ENCODE measurements at places on chromosomes 3 and 15.

- DNase-seq = no peak
Measured at GRCh38 chr3:18217507-18218174, 207.5 kb downstream of the SATB1 start.

GRCh38 chr3:42500909-42501308 is 1.5 kb upstream of the VIPR1 start:
- peak; percentile 5 for DNase-seq

DNA sequence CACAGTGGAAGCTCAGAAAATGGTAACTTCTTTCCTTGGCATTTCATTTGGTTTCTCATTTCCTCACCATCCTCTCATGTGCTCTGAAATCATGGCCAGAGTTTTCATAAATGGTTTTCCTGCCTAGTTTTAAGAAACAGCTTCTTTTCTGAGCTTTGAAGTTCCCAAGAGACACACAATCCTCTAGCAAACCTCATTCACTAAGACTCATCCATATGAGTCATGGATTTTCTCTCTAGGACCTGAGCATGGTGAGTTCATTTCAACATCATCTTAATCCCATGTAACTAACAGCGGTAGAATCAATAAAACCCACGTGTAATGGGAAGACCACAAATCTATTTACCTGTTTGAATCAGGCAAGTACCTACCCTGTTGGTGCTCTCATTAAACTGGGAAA is 274.5 kb upstream of the LRTM1 start:
- no peak for DNase-seq

GRCh38 chr3:119314821-119315220 is 20.6 kb downstream of the ARHGAP31 start:
- no peak for DNase-seq

DNA sequence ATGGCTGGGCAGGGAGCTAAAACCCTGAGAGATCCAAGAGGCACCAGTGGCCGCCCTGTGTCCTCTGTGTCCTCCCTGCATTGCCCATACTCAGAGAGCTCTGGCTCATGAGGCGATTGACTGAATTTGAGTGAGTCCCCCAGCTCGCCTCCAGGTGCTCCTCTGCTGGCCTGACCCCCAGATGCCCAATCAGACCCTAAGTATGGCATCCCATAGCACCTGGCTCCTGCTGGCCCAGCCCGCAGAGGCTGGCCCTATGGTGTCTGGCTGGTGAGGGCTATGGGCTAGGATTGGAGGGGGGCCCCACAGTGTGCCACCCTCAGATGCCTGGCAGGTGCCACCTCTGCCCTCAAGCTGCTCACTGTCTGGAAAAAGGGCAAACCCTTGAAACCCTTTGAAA is 1.6 kb upstream of the TKT start:
- DNase-seq = no peak

DNA sequence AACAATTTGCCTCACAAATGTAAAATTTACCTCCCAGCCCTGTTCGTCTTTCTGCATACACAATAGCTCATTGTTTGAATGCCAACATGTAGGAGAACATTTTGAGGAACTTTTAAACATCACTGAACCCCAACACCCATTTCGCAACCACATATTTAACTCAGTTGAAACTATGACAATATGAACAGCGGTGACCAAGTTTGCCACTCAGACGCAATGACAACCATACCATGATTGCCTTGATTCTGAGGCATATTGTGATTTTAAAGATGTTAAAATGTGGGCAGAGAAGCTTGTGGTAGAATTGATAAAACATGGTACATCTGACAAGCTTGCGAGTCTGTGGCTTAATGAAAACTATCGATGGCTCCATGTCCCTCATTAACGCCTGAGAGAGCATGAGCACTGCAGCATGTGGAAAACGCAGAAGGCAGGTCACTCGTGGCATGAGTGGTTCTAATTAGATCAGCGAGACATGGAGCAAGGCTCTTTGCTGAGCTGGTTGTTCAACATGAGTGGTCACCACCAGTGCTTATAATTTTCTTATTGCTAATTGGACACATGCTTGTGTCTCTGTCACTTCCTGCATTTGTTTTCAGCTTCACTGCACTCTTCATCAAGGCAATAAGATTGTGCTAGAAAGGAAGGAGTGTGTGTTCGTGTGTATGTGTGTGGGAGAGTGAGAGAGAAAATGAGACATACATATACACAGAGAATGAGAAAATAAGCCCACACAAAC is 116.8 kb downstream of the CHST2 start:
- DNase-seq = no peak

DNA sequence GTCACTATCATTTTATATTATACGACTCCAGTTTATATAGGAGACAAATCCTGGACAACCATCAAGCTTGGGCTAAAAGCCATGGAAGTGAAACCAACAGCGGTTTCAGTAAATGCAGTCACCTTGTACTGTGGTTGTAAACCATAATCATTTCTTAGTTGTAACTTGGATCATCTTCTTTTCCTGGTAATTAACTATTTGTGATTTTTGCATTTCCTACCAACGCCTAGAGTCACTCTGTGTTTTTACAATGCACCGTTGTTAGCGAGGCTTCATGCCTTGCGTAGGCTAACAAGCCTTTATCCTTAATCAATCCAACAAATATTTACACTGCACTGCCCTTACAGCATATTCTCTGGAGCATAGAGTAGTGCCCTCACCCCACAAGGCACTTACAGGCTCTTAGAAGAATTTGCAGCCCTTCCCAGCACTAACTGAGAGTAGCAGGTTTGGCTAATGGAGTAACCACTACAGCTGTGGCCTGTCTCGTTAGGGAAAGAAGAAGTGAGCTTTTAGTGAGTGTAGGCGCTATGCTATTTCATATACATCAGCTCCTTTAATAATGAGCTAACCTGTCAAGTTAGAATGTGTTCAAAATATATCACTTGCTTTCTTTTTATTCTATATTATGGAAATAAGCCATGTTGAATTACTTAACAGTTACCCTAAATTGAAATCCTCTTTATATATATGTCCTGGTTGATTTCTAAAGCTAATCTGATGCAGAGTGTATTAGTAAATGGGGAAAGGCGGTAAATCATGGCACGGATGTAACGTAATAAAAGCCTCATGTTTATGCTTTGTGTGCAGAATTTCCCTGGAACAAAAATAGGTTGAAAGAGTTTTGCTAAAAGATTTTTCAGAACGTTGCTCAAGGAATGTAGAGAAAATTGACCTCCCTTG is 62.8 kb downstream of the ABHD2 start:
- no peak for DNase-seq

DNA sequence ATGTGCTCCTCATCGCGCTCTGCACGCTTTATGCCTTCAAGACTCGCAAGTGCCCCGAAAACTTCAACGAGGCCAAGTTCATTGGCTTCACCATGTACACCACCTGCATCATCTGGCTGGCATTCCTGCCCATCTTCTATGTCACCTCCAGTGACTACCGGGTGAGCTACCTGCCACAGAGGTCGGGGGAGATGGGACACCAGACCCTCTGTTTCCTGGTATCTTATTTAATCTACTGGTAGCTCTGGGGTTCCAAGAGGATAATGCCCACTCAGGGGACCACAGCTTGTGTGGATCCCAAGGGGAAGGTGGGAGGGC is 9.1 kb downstream of the GRM2 start:
- no peak for DNase-seq

- no peak for DNase-seq
Measured at GRCh38 chr3:68056556-68056955, 402.1 kb upstream of the SUCLG2 start.

DNA sequence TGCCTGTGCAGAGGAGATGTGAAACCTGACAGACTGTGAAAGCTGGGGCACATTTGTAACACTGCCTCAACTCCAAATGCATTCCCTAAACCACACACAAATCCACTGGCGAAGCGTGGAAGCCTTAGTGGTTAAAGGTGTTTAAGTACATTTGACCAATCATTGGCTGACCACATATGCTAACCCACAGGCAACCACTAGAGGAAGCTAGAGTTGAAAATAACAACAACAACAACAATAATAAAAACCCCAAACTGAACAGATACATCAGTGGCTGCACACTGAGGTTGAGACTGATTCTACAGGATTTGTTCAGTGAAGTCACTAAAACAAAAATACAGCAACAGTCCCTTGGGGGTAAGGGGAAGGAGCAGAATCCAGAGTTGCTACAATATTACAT is 129.7 kb downstream of the TJP1 start:
- no peak for DNase-seq

GRCh38 chr15:69815793-69816192 is 281.9 kb downstream of the TLE3 start:
- no peak for DNase-seq

DNA sequence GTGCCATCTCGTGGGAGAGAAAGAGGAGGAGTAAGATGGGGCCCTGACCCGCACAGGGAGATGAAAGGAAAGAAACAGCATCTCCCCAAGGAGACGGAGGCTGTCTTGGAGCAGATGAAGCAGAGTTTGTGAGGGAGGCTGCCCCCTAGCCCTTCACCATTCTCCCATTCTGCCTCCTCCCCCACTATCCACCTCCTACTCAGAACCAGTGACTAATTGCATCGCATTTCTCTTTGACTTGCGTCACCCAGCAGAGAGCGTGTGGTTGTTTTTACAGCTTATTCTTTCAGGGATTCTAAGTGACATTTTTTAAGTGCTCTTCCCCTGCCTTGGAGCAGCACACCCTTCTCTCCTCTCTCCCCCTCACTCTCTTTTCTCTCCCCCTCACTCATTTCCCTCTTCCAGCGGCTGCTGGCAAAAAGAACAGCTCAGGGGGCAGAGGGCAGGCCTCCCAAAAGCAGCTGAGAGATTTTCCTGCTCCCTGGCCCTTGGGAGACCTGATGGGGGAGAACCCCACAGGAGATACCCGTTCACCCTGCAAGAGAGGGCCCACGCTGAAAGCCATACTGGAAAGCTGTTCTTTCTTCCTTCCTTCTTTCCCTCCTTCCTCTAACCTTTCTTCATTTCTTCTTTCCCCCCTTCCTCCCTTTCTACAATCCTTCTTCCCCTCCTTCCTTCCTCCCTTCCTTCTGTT is 91.8 kb downstream of the MRPL46 start:
- no peak for DNase-seq

- DNase-seq = no peak
Measured at GRCh38 chr3:113304856-113305540, 93.6 kb downstream of the BOC start.

DNA sequence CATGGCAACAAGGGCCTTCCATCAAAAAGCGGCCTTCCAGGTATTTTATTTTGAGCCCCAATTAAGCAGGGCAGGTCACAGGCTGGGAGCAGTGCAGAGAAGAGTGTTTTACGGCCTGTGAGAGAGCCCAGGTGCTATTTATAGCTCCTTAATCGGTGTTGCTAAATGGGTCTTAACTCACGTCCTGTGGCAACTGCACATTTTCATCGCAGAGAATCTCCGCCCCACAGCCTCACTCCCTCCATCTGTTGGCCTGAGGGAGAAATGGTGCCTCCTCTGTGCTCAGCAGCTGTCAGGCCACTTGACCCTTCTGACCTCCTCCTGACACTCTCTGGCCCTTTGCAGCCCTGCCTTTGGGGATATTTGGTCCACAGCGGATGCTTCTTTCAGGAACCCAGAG is 58.6 kb downstream of the SPSB4 start:
- DNase-seq = no peak

- no peak for DNase-seq
Measured at GRCh38 chr15:70188286-70188685, 90.6 kb upstream of the TLE3 start.

DNA sequence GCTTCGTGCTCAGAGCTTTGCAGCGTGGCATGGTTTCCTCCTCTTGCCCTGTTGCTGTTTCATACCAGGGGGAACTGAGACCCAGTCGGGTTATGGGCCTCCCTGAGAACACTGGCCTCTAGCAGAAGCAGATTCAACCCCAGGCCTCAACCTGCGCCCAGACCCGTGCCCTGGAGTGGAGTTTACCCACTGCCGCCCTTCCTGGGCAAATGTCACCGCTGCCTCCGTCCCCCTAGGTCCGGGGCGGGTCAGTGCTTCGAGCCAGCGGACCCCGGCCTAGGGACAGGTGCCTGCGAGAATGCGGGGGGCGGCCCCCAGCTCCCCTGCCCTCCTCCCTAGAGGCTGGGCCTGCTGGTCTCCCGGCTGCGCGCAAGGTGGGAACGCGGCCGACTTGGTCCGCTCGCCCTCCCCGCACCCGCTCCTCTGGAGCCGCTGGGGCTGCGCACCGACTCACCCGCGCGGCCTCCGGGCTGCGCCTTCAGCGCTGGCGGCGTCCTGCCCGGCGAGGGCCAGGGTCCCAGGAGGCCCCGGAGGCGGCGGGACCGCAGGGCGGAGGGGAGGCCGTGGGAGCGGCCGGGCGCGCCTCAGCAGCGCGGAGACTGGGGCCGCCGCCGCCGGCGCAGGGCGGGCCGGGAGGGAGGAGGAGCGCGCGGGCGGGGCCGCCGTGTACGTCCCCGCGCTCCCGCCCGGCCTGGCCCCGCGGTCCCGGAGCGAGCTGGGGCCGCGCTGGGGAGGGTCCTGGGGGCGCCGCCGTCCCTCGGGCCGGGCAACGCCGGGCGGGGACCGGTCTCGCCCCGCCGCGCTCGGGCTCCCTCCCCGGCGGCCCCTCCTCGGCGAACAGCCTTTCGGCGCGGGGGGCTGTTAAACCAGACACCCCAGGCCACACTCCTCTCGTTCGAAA is at the start of gene PIGZ:
TSS of gene PIGZ (minus strand) at position 601 of the 901 bp plus-strand sequence. CDS start 16,802 bp downstream, outside the sequence.
- DNase-seq = peak; percentile 48

DNA sequence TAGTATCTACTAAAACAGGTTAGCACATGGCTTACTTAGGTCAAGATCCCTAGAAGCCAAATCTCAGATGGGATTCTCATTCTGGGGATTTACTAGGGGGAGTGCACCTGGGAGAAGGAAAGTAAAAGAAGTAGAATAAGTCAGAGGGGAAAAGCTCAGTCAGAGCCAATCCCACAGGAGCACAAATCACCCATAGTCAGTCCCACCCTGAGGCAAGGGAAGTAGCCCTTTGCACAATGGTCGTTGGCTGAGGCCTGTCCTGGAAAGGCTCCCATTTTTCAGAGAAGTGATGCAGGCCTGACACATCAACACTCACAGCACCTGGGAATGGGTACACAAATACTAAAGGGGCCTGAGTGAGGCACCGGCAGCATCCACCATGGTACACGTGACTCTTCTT is 39.8 kb downstream of the SST start:
- no peak for DNase-seq

GRCh38 chr15:66153549-66154415 is 99.8 kb downstream of the MEGF11 start:
- DNase-seq = no peak

DNA sequence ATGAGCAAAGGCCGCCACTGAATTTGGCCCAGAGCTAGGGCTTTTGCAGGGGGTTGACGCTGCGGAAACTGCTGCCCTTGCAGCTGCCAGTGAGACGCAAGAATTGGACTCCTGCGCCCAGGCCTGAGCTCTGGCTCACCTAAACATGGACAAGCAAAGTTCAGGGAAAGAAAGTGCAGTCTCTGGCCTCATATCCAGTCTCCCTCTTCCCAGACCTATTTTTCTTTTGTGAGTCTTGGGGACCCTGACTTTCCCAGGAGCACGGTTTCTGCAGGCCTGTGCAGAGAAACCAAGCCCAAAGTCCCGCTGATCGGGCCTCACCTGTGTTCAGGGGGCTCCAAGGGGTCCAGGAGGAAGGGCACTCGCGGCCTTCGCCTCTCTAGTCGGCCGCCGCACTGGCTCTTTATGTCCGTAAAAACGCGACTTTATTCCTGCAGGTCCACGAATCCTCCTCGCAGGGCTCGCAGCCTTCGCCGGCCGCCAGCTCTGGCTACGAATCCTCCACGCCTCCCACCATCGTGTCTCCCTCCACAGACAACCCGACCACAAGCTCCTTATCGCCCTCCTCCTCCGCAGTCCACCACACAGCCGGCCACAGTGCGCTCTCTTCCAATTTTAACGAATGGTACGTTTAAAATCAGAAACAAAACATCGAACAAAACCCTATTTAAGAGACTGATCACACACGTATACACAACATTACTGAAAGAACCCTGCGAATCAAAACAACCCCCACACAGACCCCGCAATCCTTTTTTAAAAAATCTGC is 3.9 kb downstream of the ZIC1 start:
- DNase-seq = no peak

GRCh38 chr3:196175722-196176121 is 35.5 kb downstream of the ZDHHC19 start:
- DNase-seq = no peak
